Thoracic aorta (tissue), 2 donors: ENCODE measurements at places on chromosomes 6 and 20.

GRCh38 chr20:18588574-18588933 is 700 bp downstream of the DTD1 start:
- peak overlapping the region; percentile 94 for H3K4me3 ChIP-seq
- no peak for DNase-seq
- peak overlapping the region; percentile 65 for H3K27ac ChIP-seq

DNA sequence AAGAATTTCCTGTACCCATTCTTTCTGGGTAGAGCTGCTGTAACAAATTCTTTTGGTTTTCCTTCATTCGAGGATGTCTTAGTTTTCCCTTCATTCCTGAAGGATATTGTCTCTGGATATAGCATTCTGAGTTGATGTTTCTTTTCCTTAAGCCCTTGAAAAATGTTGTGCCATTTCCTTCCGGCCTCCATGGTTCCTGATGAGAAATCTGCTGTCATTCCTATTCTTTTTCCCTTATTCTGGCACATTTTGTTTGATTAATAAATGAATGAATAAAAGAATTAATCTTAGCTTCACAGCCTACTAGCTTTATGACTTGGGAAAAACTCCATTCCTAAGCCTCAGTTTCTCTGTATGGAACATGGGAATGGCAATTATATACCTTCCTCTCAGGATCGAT is 173.1 kb downstream of the EYA2 start:
- H3K27ac ChIP-seq, result no peak overlapping the region
- no peaks in the 10 kb centered on the region for H3K27me3 ChIP-seq
- no peaks in the 10 kb centered on the region for H3K4me1 ChIP-seq
- DNase-seq, result no peak
- H3K36me3 ChIP-seq, result no peaks in the 10 kb centered on the region

GRCh38 chr6:123042401-123042800 is 46.4 kb downstream of the CLVS2 start:
- H3K27ac ChIP-seq, result no peak overlapping the region
- no peaks in the 10 kb centered on the region for H3K36me3 ChIP-seq
- DNase-seq, result no peak
- no peaks in the 10 kb centered on the region for H3K27me3 ChIP-seq
- H3K4me1 ChIP-seq, result no peaks in the 10 kb centered on the region

GRCh38 chr20:24963672-24964505 is 14.8 kb downstream of the CST7 start:
- H3K27me3 ChIP-seq, result no peaks in the 10 kb centered on the region
- H3K4me3 ChIP-seq, result no peak overlapping the region
- no peak for DNase-seq
- peaks cover 47% of the 10 kb centered on the region for H3K36me3 ChIP-seq

- no peaks in the 10 kb centered on the region for H3K36me3 ChIP-seq
- peaks cover 90% of the 10 kb centered on the region for H3K4me1 ChIP-seq
- no peaks in the 10 kb centered on the region for H3K27me3 ChIP-seq
- H3K4me3 ChIP-seq, result peak overlapping the region; percentile 29
- H3K27ac ChIP-seq, result peak overlapping the region; percentile 67
- DNase-seq, result peak; percentile 70
These were observed 90.8 kb downstream of the THBS2 start for GRCh38 chr6:169162752-169163407.

DNA sequence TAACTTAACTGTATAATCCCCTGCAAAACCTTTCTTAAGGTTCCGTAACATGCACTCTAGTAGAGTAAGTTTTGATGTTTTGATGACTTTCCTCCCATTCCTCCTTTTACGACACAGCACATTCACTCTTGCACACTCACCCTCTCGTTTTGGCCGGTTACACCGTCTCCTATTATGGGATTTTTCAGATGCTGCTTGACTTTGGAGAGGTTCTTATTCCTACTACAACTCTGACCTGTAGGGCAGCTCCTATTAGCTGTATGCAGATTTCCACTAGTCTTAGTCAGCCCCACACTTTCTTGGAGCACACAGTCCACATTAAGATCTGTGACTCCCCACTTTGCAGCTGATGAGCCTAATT is 223.7 kb upstream of the SYNCRIP start:
- H3K4me1 ChIP-seq, result peaks cover 7% of the 10 kb centered on the region
- no peaks in the 10 kb centered on the region for H3K36me3 ChIP-seq
- DNase-seq, result no peak
- H3K27ac ChIP-seq, result peak overlapping the region; percentile 72
- H3K4me3 ChIP-seq, result peak overlapping the region; percentile 71
- no peaks in the 10 kb centered on the region for H3K27me3 ChIP-seq

- H3K4me1 ChIP-seq, result no peaks in the 10 kb centered on the region
- no peaks in the 10 kb centered on the region for H3K36me3 ChIP-seq
- H3K27me3 ChIP-seq, result no peaks in the 10 kb centered on the region
- no peak for DNase-seq
- no peak within 1 kb of the TSS for H3K4me3 ChIP-seq
These were observed at the start of gene SLC22A7 for GRCh38 chr6:43297644-43298564. Gene SLC22A7 (plus strand): TSS chr6:43298260. CDS start chr6:43298359, 99 bp downstream.
